Stimulated activated effector memory CD8-positive, alpha-beta T cell treated with anti-CD3 and anti-CD28 coated beads, Interleukin-12 subunit alpha, Interleukin-12 subunit beta, amount 100 ng/mL, for 72 hours (primary cell): ENCODE measurements at places on chromosomes 5 and 9.

GRCh38 chr9:129617167-129617566 lies 3.7 kb downstream of the C9orf50 start:
- DNase-seq, result no peak

GRCh38 chr5:112283943-112284929 lies 134.8 kb downstream of the EPB41L4A start:
- no peak for DNase-seq

DNA sequence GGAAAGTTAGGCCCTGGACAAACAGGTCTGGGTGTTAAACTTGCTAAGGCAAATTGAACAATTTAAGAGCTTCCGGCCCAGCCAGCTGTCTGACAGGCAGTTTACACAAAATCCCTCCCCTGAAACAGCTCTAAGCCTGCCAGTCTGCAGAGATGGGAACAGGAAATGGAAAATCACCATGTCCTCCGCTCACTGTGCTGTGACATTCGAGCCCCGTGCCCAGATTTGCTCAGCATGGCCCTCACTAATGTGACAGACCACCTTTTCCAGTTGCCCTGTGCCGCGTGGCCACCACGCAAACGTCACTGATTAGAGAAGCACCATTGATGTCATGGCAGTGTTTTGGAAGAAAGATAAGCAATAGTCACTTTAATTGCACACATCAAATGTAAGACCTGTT lies 41.0 kb downstream of the CCNJL start:
- no peak for DNase-seq

GRCh38 chr5:57817001-57817453 lies 334.4 kb upstream of the ACTBL2 start:
- no peak for DNase-seq

GRCh38 chr5:8396246-8396645 lies 527.3 kb downstream of the MTRR start:
- DNase-seq, result no peak

- no peak for DNase-seq
Observed at GRCh38 chr9:37575001-37575400, 1.2 kb downstream of the FBXO10 start.

DNA sequence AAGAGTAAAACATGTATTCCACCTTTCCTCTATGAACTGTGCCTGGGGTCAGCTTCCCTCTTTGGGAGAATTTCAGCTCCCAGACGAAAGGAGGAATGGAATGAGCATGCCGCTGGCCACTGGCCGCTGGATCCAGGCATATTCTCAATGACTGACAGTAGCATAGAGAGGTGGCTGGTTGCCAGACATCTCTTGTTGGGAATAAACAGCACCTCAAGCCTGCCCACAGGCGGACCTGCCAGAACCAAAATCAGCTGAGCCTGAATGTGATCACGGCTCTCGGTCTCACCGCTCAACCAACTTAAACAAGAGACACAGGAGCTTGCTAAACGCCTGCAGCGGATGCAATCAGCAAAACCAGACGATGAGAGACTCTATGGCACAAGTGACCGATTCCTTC lies 20.6 kb downstream of the TBC1D9B start:
- DNase-seq, result no peak

DNA sequence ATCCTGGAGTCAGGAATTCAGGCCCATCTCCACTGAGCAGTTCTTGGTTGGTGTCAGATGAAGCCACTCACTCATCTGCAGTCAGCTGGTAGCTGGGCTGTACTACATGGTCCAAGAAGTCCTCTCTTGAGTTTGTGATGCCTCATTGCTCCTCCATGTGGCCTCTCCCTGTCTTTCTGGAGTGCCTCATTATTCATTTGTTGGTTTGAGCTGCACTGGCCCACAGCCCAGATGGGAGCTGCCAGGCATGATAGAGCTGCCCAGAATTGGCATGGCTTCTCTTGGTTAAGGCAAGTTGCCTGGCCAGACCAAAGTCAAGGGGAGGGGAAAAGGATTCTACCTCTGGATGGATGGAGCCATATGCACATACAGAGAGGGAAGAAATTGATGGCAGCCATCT lies 8.0 kb downstream of the PTCD2 start:
- no peak for DNase-seq
